ENCODE measurements at places on chromosomes 12 and 14.

GRCh38 chr12:4270016-4270830 is 3.3 kb upstream of the CCND2 start:
- DNase-seq, result no peak

DNA sequence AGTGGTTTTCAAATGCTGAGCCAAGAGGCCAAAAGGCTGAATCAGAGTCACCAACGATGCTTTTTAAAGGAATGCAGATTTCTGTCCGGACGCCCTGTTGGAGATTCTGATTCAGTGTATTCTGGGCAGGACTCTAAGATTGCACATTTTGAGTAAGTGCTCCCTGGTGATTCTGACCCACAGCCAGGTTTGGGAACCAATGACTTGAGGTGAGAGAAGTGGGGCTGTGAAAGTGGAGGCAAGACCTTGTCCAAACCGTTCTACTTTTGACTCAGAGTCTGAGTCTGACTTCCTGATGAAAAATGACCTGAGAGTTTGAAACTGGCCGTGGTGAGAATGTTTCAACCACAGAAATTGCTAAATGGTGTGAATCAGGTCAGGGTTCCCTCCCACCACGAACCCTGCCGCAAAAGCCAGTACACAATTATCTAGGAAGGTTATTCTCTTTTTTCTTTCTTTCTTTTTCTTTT is 90.2 kb downstream of the NTN4 start:
- no peak for DNase-seq

GRCh38 chr12:5535541-5535940 is 103.6 kb downstream of the NTF3 start:
- no peak for DNase-seq

- DNase-seq, result no peak
These were observed 137.4 kb downstream of the GRIP1 start for GRCh38 chr12:66541426-66541825.
